Activated CD8-positive, alpha-beta memory T cell treated with anti-CD3 and anti-CD28 coated beads for 24 hours (primary cell): ENCODE measurements at places on chromosomes 4 and X.

- no peak for DNase-seq
Measured at GRCh38 chr4:19694812-19695211, 556.9 kb upstream of the SLIT2 start.

- no peak for DNase-seq
Measured at GRCh38 chr4:58602731-58603359, 1492.7 kb upstream of the IGFBP7 start.

DNA sequence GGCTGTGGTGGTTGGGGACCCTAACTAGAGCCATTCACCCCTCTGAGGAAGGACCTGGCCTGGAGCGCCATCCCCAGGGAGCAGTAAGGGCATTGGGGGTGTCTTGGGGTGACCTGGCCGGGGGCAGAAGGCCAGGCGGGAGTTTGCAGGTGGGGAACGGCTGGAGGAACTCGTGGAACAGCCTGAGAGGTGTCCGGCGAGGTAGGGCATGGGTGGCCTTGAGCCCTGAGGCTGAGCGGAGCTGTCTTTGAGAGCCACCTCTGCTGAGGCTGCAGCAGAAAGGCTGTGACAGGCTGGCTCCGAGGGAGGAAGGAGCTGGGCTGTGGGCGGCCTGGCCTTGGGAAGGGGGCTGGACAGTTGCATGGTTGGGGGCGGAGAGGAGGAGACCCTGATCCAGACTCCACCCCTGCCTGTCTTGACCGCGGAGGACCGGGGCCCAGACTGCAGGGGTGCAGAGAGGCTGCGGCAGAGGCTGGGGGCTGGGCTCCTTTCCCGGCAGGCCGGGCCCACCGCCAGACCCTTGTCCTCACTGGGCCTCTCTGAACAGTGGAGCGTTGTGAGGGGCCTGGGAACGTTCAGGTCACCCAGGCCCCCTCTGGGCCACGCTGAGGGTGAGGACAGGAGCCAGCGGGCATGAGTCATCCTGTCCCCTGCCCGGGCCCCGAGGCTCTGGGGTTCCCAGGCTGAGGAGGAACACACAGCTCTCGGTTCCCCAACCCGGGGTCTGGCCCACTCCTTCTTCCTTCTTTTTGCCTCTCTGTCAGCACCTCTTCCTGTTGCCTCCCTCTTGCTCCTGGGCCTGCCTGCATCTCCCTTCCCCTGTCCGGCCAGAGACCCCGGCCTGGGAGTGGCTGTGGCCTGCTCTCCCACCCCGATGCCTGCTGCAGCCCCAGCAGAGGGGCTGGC, 8.1 kb downstream of the SH3BP2 start:
- DNase-seq = no peak

DNA sequence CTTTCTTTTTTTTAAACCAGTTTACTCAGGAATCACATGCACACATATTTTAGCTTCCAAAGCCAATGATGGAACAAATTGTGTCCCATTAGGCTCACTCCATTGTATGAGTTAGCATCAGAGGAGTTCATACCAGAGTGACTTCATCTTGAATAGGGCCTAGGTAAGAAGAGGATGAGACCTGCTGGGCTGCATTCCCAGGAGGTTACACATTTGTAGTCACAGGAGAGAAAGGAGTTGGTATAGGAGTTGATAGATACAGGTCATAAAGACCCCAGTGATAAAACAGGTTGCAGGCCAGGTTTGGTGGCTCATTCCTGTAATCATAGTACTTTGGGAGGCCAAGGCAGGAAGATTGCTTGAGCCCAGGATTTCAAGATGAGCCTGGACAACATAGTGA, 9.3 kb downstream of the PDGFRA start:
- no peak for DNase-seq

DNA sequence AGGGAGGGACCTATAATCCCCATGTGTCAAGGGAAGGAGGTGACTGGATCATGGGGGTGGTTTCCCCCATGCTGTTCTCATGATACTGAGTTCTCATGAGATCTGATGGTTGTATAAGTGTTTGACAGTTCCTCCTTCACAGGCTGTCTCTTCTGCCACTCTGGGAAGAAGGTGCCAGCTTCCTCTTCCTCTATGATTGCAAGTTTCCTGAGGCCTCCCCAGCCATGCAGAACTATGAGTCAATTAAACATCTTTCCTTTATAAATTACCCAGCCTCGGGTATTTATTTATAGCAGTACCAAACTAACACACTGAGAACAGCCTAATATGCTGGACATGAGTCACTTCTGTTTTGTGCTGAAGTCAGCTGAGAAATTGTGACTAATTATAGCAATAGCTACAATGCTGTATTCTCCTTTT, 656.9 kb upstream of the CPEB2 start:
- no peak for DNase-seq

- no peak for DNase-seq
Measured at GRCh38 chr4:108170631-108171338, 2.1 kb upstream of the LEF1 start.

- DNase-seq = no peak
Measured at GRCh38 chrX:114365065-114365834, 218.6 kb upstream of the HTR2C start.

GRCh38 chrX:131614241-131614640, 70.4 kb downstream of the OR13H1 start:
- no peak for DNase-seq

DNA sequence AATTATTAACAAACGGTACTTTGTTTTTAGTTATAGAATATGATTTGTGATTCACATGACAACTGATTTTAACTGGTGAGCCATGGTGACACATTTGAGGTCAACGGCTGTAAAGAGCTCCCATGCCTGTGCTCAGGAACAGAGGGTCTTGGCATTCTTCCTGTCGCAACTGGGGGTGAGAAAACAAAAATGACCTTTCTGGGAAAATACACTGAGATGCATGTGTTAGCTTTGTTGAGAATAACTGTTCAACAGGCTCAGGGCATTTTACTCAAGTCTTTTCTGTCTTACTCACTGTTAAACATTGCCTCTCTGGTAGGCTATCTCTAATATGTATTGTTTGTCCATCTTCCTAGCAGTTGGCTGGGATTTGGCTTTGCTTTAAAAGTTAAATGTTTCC, 57.1 kb upstream of the HPGD start:
- no peak for DNase-seq

- no peak for DNase-seq
Measured at GRCh38 chr4:55574252-55574651, 17.8 kb downstream of the PDCL2 start.

- no peak for DNase-seq
Measured at GRCh38 chrX:139058831-139059495, 347.4 kb upstream of the FGF13 start.

DNA sequence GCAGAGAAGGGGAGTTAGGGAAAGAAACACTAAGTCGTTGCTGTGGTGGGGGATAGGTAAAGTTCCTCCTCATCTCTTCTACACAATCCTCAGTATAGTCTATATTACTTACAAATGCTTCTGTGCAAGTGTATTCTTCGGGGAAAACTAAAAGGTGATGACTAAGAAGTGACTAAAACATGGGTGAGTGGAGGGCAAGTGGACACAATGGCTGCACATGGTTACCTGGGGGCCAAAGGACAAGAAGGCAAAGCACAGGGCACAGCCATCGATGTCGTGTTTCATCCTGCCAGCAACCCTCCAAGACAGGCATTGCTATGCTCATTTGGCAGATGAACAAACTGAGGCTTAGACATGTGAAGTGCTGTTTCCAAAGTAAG, 35.5 kb upstream of the CCKAR start:
- no peak for DNase-seq

- no peak for DNase-seq
Measured at GRCh38 chr4:1759170-1759817, 33.8 kb upstream of the FGFR3 start.
